Fibroblast of the aortic adventitia (primary cell): ENCODE measurements at places on chromosomes 6 and 20.
A peak's percentile ranks its signal among the peaks of the same experiment; 100 is the strongest.

DNA sequence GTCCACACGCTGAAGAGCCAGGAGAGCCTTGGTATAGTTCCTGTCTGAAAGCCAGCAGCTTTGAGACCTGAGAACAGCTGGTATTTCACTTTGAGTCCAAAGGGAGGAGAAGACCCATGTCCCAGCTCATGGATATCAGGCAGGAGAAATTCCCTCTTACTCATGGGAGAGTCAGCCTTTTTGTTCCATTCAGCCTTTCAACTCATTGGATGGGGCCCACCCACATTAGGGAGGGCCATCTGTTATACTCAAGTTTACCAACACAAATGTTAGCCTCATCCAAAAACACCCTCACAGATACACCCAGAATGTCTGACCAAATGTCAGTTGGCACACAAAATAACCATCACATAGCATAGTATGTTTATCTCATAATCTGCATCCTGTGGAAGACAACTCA lies 80.1 kb downstream of the GMDS start:
- DNase-seq: no peak

GRCh38 chr6:36441307-36441894 lies 1.3 kb downstream of the PXT1 start:
- DNase-seq: peak; percentile 99

DNA sequence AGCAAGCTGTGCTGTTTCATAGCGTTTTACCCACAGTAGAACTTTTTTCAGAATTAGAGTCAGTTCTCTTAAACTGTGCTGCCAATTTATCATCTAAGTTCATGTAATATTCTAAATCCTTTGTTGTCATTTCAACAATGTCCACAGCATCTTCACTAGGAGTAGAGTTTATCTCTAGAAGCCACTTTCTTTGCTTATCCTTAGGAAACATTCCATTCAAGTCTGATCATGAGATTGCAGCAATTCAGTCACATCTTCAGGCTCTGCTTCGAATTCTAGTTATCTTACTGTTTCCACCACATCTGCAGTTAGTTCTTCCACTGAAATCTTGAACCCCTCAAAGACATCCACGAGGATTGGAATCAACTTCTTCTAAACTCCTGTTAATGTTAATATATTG lies 12.5 kb downstream of the CTNNBL1 start:
- DNase-seq: no peak

GRCh38 chr6:33787346-33787953 lies 1.5 kb downstream of the LEMD2 start:
- peak; percentile 63 for DNase-seq

GRCh38 chr6:139240161-139241010 lies 51.4 kb downstream of the TXLNB start:
- peak; percentile 92 for DNase-seq

DNA sequence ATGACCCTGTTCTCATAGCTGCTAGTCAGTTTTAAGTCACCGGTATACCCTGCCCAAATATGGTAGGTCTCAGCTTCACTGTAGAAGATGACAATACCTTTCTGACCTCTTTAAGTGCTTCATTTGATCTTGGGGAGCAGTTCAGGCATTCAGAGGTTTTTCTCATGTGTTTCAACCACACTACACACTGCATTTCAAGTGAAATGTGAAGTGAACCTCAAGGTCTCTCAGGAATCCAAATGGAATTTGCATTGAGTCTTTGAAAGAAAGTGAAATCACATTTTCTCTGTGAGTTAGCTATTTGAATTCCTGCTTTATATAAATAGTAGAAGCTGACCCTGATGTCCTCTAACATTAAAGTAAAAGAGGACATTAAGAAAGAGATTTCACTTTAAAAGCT lies 461.6 kb downstream of the ADGRB3 start:
- no peak for DNase-seq

GRCh38 chr20:15187612-15188011 lies 850.2 kb upstream of the FLRT3 start:
- no peak for DNase-seq

DNA sequence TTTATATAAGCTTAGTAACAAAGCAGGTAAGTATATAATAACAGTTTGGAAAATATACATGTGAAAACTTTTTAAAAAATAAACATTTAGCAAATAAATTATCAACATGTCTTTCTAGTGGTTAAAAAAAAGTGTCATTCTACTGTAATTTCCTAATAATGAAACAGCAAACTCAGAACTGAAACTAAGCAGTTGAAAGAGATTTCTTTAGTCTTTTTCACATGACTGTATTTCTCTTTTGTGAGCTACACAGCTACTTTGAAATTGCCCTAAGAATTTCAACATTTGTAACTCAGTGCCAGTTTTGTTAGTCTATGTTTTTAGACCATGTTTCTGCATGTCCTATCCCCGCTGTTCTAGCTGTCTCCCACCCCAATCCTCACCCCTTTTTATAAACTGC lies 28.4 kb upstream of the SDHAF4 start:
- DNase-seq: no peak

GRCh38 chr20:10572853-10573252 lies 100.9 kb downstream of the JAG1 start:
- no peak for DNase-seq

GRCh38 chr6:51928320-51928719 lies 159.1 kb downstream of the PKHD1 start:
- DNase-seq: no peak

DNA sequence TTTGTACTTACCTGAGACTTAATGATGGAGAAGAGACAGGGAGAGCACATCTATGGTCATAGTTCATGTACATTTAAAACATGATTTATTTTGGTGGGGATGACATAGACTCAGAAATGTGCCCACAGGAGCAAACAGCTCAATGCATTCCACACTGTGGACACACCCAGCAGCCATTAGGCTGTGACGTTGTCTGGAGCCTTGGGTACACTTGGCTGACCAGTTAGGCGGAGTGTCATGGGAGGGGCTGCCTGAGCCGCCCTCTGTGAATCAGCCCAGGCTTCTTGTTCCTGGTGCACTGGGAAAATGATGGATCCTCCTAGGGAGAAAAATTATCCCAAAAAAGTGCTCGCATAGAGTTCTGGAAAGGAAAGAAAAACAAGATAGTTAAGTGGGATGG lies 231.0 kb upstream of the GMDS start:
- peak; percentile 31 for DNase-seq

DNA sequence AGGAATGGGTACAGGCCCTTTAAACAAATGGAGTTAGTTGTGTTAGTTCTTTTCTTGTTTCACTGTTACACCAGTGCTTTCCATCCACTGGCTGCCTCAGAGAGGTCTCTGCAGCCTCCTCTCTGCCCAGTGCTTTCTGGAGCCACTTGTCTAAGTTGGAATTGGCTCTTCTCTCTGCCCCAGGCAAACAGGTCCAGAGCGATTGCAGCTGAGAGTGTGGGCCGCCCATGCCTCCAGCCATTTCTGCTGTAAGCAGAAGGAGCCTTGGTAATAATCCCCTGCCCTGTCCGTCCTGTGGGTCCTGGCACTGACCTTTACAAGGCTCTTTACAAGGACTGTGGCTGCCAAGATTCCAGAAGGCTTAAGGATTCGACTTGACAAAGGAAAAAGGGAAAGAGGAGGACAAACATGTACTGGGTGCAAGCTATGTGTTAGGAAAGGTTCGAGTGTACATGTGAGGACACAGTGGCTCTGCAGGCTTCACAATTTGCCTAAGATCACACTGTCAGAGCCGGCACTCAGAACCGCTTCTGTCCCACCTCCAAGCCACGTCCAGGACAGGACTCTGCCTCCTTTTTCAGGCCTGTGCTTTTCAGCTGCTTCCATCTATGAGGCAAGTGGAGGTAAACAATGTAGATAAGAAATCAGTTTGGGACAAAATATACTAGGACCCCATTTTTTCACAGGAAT lies 88.5 kb downstream of the POPDC3 start:
- no peak for DNase-seq

DNA sequence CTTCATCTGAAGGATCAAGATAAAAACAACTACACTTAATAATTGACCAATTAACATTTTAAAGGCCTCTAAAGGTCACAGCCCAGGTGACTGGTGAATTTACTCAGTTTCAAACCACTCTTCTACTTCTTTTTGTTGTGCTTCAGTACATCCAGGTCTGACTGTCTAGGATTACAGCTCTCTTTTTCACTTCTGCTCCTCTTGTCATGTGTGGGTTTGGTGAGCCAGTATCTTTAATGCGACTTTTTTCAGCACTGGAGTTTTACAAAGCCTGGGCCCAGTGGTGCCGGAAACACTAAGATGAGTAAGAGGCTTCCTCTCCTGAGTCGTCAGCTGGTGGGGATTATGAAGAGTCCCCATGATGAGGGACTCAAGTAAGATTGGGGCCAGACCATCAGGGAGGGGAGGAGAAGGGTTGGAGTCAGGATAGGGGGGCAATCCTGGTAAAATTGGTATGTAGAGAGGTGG lies 27.0 kb downstream of the HECA start:
- DNase-seq: no peak

DNA sequence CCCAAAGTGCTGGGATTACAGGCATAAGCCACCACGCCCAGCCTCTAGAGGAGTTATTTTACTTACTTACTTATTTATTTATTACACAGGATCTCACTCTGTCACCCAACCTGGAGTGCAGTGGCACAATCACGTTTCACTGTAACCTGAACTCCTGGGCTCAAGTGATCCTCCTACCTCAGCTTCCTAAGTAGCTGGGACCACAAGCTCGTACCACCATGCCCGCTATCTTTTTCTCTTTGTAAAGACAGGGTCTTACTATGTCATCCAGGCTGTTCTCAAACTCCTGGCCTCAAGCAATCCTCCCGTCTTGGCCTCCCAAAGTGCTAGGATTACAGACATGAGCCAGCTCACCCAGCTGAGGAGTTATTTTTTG lies 1.6 kb upstream of the TRIB3 start:
- DNase-seq: no peak

- peak; percentile 14 for DNase-seq
These were observed 2.8 kb upstream of the KCNQ2 start for GRCh38 chr20:63475209-63475608.

DNA sequence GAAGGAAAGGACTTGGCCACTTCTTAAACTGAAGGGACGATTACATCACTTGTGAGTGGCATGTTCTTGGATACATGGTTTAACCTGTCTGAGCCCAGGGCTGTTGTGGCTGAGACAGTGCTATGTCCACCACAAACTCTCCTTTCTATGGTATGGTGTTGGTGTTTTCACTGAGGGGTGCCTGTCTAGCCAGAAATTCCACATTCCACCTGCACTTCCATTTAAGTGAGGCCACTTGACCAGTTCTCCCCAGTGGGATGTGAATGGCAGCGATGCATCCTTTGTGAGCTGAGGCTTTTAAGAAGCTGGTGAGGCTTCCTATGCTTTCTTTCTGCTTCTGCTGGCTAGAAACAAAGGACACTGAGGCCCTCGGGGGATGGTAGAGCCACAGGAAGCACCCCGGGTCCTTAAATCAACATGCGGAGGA lies 151.4 kb upstream of the CHD6 start:
- no peak for DNase-seq

DNA sequence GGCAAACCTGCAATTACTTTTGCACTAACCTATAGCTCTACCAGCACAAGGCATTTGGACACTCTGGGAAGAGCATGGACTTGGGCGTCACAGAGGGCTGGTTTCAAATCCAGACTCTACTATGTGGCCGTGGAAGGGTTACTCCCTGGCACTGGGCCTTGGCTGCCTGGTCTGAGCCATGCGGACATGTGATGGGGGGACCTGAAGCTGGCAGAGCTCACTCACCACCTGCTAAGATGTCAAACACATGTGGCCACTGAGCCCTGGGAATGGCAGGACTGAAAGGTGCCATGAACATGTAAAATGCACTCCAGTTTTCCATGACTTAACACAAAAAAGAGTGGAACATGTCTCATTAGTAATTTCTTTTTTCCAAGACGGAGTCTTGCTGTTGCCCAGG lies 23.7 kb downstream of the VSTM2L start:
- DNase-seq: no peak
